Caudate nucleus (tissue), 63 donors: ENCODE measurements at places on chromosomes 16 and 17.

GRCh38 chr17:16215002-16215272 is 397 bp downstream of the NCOR1 start:
- peak; percentile 42 for DNase-seq

DNA sequence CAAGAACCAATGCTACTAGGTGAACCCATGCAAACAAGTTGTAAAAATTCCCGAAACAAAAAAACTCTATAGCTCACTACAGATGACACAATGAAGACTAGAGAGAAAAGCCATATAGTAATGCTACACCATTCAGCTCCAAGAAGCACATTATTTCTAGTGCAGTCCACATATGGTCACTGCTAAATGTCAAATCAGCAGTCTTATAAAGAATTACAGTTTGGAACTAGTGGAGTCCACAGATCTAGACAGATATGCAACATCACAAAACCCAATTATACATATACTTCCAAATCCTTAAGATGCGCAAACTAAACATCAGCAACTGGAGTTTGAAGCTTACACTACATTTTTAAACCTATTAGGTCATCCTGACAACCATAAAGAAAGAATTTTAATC is 33.5 kb downstream of the GPATCH8 start:
- DNase-seq, result no peak

- no peak for DNase-seq
Observed at GRCh38 chr17:49402706-49403105, 12.0 kb downstream of the PHB1 start.

GRCh38 chr16:72876221-72876620 is 171.7 kb downstream of the ZFHX3 start:
- DNase-seq, result no peak

- no peak for DNase-seq
Observed at GRCh38 chr16:35794896-35795295, 2335.5 kb downstream of the TP53TG3F start.

DNA sequence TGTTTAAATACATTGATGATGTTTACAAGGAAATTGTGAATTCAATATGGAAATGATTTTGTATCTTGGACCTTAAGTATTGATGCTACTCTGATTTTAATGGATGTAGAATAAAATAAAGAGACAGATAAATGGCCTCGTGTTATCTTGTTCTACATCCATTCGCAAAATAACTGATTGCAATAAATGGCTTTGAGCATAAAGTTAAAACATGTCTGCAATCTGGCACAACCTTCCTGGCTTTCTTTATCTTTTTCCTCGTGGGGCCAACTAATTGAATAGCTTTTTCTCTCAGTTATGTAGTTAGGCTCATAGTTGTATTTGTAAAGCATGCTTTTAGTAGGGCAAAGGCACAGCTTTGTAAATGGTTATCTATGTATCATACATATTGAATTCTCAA is 691.4 kb downstream of the CDH8 start:
- no peak for DNase-seq

GRCh38 chr16:24288516-24288915 is 32.4 kb downstream of the CACNG3 start:
- DNase-seq, result no peak

GRCh38 chr17:74601944-74602572 is 10.0 kb upstream of the CD300LD start:
- no peak for DNase-seq

- no peak for DNase-seq
Observed at GRCh38 chr17:66240630-66241029, 11.4 kb upstream of the APOH start.

DNA sequence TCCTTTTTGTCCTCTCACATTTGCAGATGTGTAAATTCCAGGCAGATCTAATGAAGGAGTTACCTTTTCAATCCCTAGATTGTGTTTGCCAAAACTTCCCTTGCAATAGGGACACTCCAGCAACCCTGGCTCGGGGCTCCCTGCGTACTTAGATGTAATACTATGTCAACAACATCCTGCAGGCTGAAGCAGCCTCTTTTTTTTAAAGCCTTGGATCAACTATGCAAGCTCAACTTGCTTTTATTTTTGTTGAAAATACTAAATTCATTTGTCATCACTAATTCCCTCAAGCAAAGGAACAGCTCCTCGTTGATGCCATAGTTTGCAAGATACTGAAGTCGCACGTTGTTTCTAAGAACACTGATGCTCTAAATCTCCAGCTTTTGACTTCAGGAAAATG is 59.1 kb downstream of the GRIN2A start:
- no peak for DNase-seq

- no peak for DNase-seq
Observed at GRCh38 chr16:88974080-88974915, 2.7 kb downstream of the CBFA2T3 start.

GRCh38 chr17:55898195-55898594 is 147.3 kb downstream of the PCTP start:
- no peak for DNase-seq

DNA sequence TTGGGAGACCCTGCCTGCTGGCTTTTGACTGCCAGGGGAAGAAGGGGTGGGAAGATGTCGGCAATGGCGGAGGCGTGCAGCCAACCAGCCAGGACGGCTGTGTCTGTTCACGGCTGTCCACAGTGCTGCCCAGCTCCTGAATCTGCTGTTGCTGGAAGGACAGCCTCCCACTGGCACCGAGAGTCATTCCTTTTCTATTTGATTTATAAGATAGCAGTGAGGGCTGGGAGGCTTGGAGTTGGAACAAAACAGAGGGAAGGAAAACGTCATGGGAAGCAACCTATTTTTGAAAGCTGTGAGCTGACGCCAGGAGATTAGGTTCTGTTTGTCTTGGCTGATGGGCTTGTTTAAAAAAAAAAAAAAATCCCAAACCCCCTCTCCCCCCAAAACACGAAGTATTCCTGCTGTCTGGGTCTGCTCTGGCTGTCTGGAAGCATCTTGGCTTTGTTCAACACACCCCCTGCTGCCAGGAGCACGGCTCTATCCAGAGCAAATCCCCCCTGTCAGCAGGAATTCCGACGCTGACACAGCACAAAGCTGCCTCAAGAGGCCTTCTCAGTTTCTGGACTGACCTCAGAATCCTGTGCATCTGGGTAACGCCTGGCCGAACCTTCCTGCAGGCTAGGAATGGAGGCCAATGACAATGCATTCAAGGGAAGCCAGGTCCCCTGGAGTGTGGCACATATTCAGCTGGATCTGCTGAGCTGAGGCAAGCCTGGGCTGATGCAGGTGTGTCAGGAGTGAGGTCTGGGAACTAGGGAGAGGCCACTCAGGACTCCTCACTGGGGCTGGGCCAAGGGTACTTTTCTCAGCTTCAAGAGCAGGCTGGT is 41.0 kb upstream of the SREBF1 start:
- no peak for DNase-seq

- DNase-seq, result no peak
Observed at GRCh38 chr16:22970209-22970865, 156.4 kb downstream of the HS3ST2 start.

- DNase-seq, result no peak
Observed at GRCh38 chr17:49755663-49756283, 8.2 kb downstream of the FAM117A start.

GRCh38 chr16:54805648-54806047 is 125.0 kb upstream of the IRX5 start:
- DNase-seq, result no peak

DNA sequence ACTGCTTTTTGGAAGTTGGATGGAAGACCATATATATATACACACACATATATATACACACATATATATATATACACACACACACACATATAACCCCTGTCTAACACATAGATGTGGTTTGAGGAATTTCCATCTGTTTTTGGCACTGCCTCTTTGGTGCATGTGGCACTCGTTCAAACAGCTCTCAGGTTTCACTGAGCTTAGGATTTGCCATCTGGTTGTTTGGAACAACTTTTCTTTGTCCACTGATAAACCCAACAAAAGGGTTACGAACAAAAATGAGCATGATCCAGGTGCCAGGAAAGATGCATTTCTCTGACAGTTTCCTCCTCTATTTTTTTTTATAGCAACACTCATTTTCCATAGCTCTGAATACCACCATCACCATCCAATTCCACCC is 14.6 kb upstream of the KCNJ16 start:
- DNase-seq, result no peak

DNA sequence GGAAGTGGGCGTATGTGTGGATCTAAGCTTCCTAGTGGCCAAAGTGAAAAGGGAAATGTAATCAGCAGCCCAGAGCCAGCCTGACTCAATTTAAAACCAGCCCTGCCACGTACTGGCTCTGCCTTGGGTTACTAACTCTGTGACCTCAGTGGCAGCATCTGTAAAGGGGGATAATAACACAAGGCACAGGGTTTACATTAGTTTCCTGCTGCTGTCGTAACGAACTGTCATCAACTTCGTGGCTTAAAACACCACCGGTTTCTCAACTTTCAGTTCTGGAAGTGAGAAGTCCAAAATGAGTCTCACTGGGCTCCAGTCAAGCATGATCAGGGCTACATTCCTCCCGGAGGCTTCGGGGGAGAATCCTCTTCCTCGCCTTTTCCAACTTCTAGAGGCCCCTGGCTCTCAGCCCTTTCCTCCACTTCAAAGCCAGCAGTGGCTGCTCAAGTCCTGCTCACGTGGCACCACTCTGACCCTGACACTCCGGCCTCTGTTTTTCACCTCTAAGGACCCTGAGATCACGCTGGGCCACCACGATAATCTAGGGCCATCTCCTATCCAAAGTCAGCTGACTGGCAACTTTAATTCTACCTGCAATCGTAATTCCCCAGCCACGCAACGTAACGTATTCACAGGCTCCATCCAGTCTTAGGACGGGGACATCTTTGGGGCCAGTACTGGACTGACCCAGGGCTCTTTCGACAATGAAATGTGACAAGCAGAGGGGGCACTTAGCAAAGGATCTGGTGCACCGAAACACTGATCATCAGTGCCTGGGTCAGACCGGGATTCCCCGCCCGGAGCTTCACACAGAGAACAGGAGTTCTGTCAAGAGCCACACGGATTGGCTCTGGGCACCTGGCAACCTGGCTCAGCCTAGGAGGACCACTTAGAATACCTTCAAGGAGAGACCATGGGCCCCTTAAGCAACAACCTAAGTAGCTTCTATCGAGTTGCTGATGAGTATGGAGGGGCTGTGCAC is 14.5 kb downstream of the TMC6 start:
- DNase-seq, result no peak

GRCh38 chr17:57699751-57700219 is 45.3 kb downstream of the CCDC182 start:
- DNase-seq, result no peak

DNA sequence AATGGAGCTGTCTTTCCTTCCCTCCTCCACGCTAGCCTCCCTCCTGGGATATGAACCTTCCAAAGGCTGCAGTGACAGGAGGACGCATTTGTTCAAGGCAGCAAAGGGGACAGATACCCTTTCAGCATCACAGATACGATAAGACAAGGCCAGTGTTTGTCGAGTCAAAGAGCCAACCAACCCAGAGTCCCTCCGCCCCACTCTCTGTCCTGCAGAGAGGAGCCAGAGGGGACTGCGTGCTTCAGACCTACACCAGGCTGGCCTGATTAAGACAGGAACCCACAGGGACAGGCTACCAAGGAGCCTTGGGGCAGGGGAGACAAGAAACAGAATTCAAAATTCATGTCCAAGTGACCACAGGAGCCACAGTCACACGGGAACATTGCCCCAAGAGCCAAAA is 72.6 kb upstream of the CDH5 start:
- DNase-seq, result no peak

GRCh38 chr17:32689348-32689747 is 187.6 kb downstream of the MYO1D start:
- DNase-seq, result no peak

- DNase-seq, result no peak
Observed at GRCh38 chr17:43094129-43094835, 30.9 kb downstream of the BRCA1 start.

- peak; percentile 58 for DNase-seq
Observed at GRCh38 chr17:34051046-34051445, 204.0 kb upstream of the CCL2 start.

- DNase-seq, result no peak
Observed at GRCh38 chr16:65181071-65181561, 59.3 kb upstream of the CDH11 start.

DNA sequence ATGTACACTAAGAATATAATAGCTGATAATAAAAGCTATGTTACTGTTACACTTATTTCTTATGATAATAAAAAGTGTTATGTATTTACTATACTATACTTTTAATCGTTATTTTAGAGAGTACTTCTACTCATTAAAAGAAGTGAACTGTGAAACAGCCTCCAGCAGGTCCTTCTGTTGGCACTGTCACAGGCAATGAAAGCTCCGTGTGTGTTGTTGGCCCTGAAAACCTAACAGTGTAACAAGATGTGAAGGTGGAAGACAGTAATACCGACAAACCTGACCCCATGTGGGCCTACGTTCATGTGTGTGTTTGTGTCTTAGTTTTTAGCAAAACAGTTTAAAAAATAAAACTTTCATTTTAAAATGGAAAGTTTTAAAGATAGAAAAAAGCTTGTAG is 91.8 kb downstream of the STH start:
- no peak for DNase-seq

DNA sequence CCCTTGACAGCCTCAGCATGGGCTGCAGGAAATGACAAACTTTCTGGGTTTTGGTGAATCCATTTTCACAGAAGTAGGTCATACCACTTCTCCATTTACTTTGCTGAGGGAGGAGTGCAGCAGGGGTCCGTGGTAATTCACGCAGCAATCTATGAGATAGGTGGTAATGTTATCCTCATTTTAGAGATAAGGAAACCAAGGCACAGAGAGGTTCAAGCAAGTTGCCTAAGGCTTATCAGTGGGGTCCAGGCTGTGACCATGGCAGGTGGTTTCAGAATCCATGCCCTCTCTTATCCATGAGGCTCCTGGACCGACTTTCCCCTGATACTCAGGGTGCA is 12.6 kb downstream of the TBX4 start:
- DNase-seq, result no peak

DNA sequence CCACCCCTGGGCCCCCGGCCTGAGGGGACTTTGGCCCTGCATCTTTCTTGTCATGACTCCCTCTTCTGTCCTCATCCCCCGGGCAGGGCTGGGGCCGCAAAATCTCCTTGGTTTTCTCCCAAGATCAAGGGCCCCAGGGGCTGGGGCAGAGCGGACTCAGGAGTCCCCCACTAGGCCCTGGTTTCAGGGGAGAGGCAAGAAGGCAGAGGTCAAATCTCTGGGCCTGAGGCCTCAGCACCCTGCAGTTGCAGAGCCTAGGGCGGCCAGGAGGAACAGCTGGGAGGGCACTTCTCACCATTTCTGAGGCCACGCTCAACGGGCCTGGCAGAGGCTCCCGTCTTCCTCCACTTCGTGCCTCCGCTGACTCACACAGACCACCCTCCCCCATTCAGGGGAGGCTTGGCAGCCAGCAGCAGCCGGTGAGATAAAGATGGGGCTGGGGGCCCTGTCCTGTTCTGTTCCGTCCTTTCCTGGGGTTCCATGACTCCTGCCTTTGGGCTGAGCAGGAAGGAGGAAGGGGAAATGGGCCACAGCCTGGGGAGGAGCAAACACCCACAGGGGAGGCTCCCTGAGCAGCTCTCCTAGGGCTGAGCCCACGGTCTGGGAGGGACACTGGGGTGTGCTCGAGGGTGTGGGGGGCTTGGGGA is 12.4 kb downstream of the ZSCAN10 start:
- no peak for DNase-seq

GRCh38 chr17:17304521-17304985 is 1.4 kb downstream of the NT5M start:
- no peak for DNase-seq
